ENCODE measurements at places on chromosomes 2 and 18.
A peak's percentile ranks its signal among the peaks of the same experiment; 100 is the strongest.

- no peak for DNase-seq
Measured at GRCh38 chr2:187319441-187320108, 128.5 kb downstream of the CALCRL start.

GRCh38 chr2:111936881-111937280, 38.5 kb downstream of the MERTK start:
- DNase-seq, result no peak

DNA sequence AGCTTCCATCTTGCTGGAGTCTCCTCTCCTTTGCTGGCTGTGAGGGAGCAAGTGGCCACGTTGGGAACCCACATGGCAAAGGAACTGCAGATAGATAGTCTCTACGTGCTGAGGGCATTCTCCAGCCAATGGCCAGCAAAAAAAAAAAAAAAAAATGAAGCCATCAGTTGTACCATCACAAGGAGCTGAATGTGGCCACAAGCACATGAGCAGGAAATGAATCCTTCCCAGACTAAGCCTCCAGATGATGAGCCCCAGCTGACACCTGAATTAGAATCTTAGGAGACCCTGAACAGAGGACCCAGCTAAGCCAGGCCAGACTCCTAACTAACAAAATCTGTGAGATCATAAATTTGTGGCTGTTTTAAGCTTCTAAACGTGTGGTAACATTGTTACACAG, 57.9 kb downstream of the SPIRE1 start:
- DNase-seq, result no peak

DNA sequence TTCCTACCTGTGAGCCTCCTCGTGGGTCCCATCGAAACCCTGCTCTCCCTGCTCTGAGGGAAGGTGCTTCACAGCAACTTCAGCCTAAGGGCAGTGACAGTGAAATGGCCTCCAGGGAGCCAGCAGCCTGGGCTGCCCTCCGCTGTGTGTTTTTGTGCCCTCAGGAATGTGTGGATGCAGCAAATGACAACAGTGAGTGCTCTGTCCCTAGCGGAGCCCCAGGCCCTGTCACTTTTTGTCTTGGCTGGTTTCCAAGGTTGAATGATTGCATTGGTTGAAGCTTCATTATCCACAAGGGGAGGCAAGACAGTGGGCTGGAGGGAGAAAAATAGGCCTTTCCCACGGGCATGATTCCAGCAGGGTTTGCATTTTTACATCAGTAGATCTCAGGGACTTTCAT, 42.9 kb downstream of the STON1 start:
- no peak for DNase-seq

GRCh38 chr2:147428120-147428747, 416.6 kb upstream of the ACVR2A start:
- DNase-seq, result no peak

GRCh38 chr2:120261387-120262006, 8.8 kb downstream of the RALB start:
- no peak for DNase-seq

- DNase-seq, result no peak
Measured at GRCh38 chr2:10518470-10519393, 70.6 kb upstream of the ODC1 start.

DNA sequence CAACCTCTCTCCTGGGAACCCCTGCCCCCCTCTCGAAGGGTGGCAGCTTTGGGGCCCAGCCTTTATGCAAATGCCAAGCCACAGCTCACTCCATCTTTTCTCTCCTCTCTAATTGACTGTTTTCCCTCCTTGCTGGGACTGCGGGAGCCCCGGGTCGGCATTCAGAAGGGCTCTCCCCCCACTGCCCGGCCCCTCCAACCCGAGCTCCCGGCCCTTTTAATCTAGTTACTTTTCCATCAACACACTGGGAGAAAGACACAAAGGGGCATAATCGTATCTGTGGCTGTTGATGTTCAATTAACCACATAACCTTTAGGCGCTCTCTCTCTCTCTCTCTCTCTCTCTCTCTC, 95.4 kb downstream of the INHBB start:
- DNase-seq, result no peak

DNA sequence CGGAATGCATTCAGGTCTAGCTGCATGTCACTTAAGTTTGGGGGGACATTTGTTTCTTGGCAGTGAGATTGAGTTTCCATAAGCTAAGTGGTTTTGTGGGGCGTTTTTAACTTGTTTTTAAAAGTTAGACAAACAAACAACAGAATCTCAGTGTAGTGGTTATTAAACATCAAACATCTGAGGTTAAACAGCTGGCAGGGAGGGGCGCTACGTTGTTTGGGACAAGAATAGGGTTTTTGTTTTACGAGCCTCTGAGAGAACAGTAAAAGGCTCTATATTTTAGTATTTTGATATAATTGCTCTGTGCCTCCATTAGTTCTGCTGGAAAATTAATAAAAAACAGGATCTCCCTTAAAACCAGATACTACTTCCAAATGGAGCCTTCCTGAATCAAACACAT, 41.6 kb upstream of the TMEM177 start:
- DNase-seq, result no peak

DNA sequence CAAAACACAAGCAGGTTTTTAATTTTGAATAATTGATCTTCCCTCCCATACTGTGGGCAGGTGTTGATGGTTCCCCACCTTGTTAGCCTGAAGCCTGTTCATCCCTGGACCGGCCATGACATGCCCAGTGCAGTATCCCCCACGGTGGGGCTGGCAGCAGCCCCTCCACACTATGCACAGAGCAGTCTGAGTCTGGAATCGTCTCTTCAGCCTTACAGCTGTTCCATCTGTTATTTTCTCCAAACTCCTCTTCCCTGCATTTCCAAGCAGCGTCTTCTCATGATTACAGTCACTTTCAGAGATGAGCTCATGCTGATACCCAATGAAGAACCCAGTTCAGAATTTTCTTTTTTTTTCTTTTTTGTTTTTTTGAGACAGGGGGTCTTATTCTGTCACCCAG, 68.2 kb downstream of the ADI1 start:
- DNase-seq, result no peak

- no peak for DNase-seq
Measured at GRCh38 chr18:24460388-24460787, at the start of gene HRH4. Gene HRH4 (plus strand): TSS chr18:24460637. CDS start chr18:24460729, 92 bp downstream.

- DNase-seq, result no peak
Measured at GRCh38 chr2:239951129-239951734, 73.9 kb downstream of the NDUFA10 start.

DNA sequence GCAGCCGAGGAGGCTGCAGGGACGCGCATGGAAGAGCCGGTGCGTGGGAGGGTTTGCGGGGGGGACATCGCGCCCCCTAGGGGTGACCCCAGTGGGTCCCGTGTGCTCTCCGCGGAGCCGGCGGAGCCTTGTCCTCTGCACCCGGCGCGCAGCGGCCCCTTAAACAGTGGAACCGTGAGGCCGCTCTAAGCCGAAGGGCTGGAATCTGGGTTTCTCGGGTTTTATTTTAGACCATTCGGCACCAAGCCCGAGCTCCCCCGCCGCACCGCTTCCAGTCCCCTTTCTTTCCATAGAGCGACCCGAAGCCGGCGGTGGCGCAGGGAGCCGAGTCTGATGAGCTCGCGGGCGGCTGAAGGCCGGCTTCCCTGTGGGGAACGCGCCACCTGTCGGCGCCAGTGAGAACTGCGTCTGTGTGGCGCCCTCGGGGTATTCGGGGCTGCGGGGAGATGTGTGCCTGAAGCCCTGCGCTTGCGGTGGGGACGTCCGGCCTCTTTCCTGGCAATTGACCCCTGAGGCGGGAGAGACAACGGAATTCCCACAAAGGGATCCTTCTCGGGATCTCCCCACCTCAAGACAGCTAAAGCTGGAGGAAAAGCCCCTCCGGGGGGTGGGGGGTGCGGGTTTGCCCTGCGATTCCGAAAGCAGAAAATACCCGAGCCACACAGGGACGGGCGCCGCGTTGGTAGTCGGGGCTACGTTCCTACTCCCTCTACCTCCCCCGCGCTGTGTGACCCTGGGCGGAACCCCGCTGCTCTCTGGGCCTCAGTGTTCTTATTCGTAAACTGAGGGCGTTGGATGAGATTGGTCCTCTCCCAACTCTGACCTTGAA, 8.2 kb upstream of the EN1 start:
- peak; percentile 55 for DNase-seq

GRCh38 chr2:197207598-197207997, 103.0 kb downstream of the ANKRD44 start:
- DNase-seq, result no peak

- DNase-seq, result no peak
Measured at GRCh38 chr2:26854283-26854827, 6.4 kb downstream of the DPYSL5 start.

GRCh38 chr2:160534996-160535395, 41.4 kb upstream of the RBMS1 start:
- no peak for DNase-seq

DNA sequence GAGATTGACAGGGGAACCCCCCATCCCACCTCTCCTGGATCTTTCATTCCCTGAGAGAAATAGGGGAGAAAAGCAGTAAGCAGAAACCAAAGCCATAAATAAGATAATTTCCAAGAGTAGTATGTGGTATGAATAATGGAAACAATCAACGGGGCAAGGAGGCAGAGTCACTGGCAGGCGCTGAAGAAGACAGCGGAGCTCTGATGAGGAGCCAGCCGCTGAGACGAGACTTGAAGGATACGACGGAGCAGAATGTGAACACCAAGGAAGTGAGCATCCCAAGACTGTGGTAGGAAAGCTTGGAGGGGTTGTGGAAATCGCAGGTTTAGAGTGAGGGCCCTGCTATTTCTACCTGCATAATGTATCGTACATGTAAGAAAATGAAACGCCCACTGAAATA, 93.6 kb upstream of the CBLN2 start:
- no peak for DNase-seq

DNA sequence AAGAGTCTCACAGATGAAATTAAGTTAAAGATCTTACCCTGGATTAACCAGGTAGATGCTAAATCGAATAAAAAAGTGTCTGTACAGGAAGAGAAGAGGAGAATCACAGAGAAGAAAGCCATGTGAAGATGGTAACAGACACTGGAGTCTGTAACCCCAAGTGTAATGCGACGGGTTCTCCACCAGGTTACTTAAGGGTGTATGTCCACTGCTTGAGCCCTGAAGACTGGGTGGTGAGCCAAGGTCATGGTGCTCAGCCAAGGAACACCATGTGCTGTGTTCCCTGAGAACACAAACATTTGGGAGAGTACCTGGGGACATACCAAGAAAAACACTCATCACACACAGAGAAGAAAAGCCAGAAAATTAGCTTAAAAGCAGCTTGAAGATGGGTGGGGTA, 8.2 kb upstream of the ACADL start:
- no peak for DNase-seq

GRCh38 chr2:169822036-169822435, 2.7 kb downstream of the METTL5 start:
- no peak for DNase-seq

GRCh38 chr2:232299084-232299483, 79.5 kb upstream of the ALPP start:
- no peak for DNase-seq

GRCh38 chr2:179712825-179713224, 148.6 kb downstream of the ZNF385B start:
- no peak for DNase-seq

DNA sequence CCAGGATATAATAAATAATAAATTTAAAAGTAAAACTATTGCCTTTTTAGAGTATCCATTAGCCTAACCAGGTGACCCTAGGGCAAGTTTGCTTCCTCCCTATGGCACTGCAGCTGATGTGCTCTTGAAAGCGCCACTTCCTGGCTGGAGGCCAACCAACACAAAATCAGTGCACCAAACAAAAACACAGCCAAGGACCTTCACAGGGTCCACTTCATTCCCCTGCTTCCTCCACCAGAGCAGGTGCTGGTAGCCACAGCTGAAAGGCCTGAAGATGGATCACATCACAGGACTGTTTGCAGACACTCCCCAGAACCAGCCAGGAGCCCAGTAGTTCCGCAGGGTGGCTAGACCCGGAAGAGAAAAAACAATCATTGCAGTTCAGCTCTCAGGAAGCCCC, 108.8 kb downstream of the TWIST2 start:
- no peak for DNase-seq

GRCh38 chr18:3675994-3676393, 226.0 kb downstream of the TGIF1 start:
- no peak for DNase-seq

GRCh38 chr2:233261819-233262555, 10.5 kb downstream of the ATG16L1 start:
- DNase-seq, result no peak

- no peak for DNase-seq
Measured at GRCh38 chr18:9542924-9543323, 67.6 kb downstream of the RALBP1 start.

DNA sequence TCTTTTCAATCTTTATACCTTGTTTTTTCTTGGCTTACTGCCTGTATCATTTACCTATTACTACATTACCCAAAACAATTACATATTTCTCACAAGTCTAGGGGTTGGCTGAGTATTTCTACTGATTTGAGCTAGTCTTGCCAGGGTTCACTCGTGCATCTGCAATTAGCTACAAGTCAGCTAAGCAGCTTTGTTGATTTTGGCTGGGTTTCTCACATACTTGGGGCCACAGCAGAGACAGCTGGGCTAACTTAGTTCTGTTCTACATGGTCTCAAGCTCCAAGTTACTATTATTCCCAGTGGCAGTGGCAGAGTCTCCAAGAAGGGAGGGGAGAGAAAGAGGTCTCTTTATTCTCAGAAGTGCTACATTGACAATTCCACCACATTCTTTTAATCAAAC, 54.7 kb upstream of the SP5 start:
- no peak for DNase-seq

GRCh38 chr2:24915175-24915574, 4.9 kb downstream of the ADCY3 start:
- no peak for DNase-seq

DNA sequence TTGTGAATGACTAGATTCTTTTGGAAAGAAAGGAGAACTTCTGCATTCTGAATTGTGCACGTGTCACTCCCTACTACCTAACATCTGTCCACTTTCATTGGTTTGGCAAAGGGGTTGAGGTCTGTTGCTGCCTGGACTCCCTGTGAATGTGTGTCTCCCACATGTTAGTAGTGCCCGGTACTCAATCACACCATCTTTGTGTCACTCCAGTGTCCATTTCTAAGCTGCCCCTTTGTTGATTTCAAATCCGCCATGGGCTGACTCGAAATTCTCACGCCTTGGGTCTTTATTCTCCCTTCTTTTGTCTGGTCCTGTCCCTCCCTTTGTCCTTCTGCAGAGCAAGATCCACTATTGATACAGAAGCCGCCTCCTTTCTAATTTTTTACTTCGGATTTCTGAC, 7.5 kb downstream of the DPYSL5 start:
- DNase-seq, result no peak

DNA sequence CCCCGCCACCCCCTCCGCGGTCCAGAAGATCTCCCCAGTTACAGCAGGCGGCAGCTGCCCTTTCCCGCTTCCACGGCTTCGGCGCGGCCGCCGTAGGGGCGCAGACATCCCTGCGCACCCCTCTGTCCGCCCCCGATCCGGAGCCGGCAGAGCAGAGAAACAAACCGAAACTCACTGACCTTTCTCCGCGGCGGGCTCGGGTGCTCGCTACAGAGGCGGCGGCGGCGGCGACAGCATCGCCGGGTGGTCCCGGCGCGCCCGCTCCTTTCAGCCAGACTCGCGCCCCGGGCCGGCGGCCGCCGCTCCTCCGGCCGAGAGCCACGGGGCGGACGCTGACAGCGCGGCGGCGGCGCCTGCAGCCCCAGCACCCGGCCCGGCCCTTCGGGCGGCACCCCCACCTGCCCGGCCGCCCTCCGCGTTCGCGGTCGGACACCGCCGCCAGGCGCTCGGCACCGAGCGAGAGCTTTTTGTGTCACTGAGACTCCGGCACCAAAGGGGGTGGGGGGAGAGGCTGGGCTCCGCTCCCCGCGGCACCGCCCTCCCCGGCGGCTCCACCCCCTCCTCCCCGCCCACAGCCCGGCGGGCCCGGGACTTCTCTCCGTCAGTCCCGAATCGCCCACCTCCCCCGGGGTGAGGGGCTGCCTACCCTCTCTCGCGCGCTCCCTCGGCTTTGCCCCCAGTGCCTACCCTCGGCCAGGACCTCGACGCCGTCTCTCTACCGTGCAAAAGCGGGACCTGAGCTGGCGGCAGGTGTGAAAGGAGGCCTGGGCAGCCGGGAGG, 1.4 kb upstream of the RNF152 start:
- DNase-seq, result peak; percentile 39
